ENCODE measurements at places on chromosomes 4 and X.

GRCh38 chrX:43562372-43562771, 93.7 kb upstream of the MAOA start:
- DNase-seq: no peak

- DNase-seq: no peak
Observed at GRCh38 chr4:158914218-158914617, 145.4 kb downstream of the FNIP2 start.

- DNase-seq: no peak
Observed at GRCh38 chr4:99417125-99417524, 18.0 kb downstream of the ADH7 start.

- no peak for DNase-seq
Observed at GRCh38 chrX:50707955-50708699, 105.9 kb downstream of the SHROOM4 start.

DNA sequence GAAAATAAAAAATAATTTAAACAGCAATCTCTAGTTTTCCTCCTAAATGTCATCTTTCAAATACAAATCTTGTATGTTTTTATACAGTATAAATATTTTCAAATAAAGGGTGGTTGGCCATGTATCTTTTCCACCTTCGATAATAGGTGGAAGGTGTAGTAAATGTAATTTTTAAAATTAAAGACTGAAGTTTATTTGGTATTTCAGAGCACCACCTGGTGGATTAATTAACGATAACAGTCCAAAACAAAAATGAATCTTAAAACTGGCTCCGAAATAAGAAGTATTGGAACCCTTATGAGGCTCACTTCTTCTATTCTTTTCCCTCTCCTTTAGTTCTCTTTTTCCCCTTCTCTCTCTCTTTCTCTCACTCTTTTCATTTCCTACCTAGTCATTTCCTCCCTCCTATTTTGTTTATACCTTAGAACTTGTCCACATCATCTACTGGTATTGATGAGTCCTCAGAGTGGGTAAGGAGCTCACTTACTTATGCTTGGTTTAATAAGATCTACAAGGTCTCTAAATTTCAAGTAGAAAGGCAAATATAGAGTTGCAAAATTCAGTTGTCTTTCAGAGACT, 82.9 kb upstream of the EXOC1L start:
- DNase-seq: no peak

- no peak for DNase-seq
Observed at GRCh38 chrX:23937100-23937499, 29.3 kb downstream of the CXorf58 start.

DNA sequence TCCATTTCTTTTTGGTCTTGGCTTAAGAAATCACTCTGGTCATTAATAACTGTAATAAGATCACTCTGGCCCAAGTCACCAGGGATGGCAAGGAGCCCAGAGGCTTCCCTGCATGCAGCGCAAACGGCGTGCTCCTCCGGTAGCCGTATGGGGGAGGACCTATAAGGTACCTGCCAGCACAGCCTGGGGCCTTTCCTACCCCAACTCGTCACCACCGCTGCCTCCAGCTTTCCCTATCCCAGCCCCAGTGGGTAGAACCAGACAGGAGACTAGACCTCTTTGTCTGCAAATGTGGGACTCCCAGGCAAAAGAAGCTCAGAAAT, 25.9 kb downstream of the HAND2 start:
- no peak for DNase-seq

DNA sequence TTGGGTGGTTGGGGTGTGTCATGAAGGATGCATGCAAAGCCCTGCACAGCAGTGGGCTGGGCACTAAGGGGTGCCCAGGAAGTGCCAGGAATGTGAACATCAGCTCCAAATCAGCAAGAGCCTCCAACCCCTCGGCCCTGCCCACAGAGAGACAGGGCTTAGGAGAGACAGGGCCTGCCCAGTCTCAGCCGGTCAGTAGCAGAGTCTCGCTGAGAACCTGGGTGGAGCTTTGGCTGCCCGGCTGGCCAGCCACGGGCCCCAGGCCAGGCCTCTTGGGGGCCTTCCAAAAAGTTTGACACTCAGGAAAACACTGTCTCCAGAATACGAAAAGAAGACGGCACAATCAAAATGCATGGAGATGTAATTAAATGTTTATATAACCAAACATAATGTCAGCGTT, 4.3 kb upstream of the MXD4 start:
- no peak for DNase-seq

- DNase-seq: no peak
Observed at GRCh38 chr4:86178211-86178610, 181.6 kb downstream of the MAPK10 start.

DNA sequence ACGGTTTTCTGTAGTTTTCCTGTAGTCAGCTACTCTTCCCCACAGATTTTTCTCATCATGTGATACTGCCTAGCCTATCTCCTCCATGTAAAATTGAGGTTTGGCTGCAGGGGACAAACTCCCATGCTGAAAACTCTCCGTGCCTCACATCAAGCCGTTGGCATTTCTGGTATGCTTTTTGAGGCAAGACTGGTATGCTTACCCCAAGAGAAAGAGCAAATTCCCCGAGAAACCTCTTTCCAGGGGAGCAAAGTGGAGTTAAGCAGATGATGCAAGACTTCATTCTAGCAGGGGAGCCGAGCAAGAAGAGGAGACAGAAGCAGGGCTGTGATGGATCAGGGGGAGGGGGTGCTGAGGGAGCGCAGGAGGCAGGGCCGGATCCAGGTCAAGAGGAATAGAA, 4.8 kb downstream of the SOWAHD start:
- DNase-seq: no peak

GRCh38 chr4:2685541-2685940, 70.6 kb downstream of the TNIP2 start:
- DNase-seq: no peak

DNA sequence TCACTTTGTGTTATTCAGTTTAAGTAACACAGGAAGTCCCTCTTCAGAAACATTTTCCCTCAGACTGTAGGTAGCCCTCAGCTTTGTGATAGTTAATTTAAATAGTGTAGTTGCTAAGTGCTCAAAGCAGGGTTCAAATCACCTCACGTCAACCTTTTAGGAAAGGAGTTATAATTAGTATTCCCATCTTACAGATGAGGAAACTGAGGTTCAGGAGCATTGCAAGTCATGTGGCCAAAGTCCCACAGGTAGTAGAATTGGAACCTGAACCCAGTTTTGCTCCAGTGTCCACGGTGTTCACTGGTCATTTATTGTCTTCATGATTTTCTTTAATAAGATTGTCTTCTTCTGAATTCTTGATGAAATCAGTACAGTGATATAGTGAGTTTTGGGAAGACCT, 4.3 kb upstream of the DCHS2 start:
- DNase-seq: no peak

DNA sequence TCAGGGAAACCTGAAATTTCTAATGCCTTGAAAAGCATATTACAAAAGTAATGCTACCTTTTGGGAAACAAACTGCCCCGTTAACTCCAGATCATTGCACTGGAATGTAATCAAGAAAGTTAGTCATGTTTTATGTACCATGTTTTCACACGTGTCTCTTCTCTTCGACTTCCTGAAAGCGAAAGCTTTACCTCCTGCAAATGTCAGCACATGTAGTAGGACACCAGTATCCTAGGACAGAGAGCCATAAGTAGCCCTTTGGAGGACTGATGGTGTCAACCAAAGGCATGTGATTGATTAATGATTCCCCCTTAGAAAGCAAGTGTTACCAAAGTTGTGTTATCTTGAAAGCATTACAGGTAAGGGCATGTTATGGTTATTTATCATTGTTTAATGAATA, 8.8 kb upstream of the MND1 start:
- no peak for DNase-seq

- DNase-seq: no peak
Observed at GRCh38 chr4:86603311-86603885, 9.3 kb downstream of the PTPN13 start.

- DNase-seq: no peak
Observed at GRCh38 chr4:145816091-145816490, 122.5 kb downstream of the ZNF827 start.

DNA sequence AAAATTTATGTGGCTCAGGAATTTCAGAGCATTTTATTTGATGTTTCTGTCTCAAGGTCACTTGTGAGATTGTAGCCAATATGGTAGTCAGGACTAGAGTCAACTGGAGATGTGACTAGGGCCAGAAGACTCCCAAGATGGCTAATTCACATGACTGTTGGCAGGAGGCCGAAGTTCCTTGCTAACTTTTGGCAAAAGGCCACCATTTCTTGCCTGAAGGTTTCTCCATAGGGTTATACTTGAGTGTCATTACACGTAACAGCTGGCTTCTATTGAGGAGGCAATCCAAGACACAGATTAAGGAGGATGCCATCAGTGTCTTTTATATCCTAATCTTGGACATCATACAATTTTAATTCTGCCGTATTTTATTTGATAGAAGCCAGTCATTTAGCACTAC, 162.3 kb upstream of the MAOA start:
- no peak for DNase-seq

- DNase-seq: no peak
Observed at GRCh38 chr4:162683659-162684370, 482.9 kb downstream of the NAF1 start.

DNA sequence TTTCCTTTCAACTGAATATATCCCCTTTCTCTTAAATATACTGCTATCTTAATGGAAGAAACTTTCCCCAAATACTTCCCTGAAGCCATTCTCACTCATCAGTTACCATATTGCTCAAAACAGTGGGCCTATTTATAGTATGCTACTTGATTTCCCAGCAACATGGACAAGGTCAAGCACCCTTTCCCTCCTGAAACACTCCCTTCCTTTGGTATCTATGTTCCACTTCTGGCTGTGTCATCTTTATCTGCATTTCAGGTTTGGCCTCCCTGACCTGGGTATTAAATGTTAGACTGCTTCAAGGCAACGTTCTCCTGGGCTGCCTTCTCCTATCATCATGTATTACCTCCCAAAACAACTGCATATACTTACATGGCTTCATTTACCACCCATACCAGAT, 101.3 kb downstream of the ZAR1 start:
- no peak for DNase-seq

Data from stimulated activated CD8-positive, alpha-beta memory T cell treated with anti-CD3 and anti-CD28 coated beads, Interleukin-7, amount 100 ng/mL, for 1 hour (primary cell).